ENCODE measurements at places on chromosomes 1 and 21.

DNA sequence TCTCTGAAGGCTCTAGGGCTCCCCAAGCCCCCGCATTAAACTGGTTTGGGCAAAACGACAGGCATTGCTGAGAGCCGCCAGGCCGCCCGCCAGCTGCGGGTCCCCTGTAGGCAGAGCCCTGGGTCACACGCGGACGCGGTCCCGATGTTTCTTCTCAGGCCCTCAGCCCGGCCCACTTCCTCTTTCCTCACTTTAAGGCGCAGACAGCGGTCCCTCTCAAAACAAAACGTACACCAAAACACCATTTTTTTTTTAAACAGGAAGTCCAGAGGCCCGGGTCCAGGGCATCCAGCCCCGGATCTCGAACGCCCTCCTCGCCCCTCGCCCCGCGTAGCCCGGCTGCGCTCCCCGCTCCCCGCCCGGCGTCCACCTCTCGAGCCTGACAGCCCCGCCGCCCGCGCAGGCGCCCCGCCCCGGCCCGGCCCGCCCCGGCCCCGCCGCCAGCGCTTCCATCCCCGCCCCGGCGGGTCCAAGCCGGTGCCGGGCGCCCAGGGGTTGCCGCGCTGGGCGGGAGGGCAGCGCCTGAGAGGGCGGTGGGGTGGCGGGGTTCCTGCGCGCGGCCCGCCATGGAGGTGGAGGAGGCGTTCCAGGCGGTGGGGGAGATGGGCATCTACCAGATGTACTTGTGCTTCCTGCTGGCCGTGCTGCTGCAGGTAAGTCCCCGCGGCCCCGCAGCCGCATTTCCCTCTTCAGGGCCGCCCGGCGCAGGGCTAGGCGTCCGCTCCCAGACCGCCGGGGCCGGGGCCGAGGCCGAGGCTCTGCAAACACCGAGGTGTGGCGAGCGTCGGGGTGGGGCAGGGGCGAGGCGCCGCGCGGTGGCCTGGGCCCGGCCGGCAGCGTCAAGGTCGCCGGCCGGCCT lies at the start of gene SLC22A15:
TSS of gene SLC22A15 (plus strand) at position 452 of the 859 bp plus-strand sequence. CDS start at position 567, 115 bp downstream.
- peak; percentile 85 for DNase-seq

DNA sequence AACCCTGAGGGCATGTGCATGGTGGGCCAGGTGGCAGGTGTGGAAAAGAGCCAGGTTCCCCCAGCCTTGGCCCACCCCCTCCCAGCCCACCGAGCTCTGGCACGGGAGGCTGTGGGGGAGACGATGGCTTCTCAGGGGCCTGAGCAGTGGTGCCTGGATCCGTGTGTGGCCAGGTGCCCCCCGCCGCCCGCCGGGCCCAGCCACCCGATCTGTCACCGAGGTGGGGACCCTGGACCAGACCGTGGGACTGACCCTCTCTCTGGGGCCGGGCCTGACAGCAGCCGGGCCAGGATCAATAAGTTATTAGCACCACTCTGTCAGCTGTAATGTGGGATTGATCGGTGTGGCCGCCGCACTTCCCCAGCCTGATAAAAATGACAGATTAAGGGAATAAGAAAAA lies 13.8 kb downstream of the SAMD11 start:
- DNase-seq, result peak; percentile 60

DNA sequence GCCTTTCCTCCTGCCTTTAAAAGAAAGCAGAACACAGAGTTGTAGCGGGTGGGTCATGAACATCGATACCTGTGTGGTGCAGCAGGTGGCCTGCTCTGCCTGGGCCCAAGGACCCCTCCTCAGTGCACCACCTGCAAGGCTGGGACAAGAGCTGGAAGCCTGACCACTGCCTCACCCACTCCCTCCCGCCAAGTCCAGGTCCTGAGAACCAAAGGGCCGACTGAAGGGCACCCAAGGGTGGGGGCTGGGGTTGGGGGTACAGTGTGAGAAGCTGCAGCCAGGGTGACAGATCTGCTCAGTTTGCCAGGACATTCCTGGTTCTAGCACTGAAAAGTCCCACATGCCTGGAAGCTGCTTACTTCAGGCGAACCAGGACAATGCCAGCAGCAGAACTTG lies 36.1 kb downstream of the NTPCR start:
- DNase-seq, result no peak

GRCh38 chr1:167427848-167428247 lies 90.5 kb downstream of the CD247 start:
- DNase-seq, result no peak

GRCh38 chr1:8026153-8026975 lies at the start of gene ERRFI1:
Gene ERRFI1, minus strand, starts transcription at chr1:8026309. Its CDS starts 10,690 bp downstream, at chr1:8015619.
- DNase-seq, result peak; percentile 99

- DNase-seq, result peak; percentile 82
Observed at GRCh38 chr1:60281360-60281932, 207.9 kb upstream of the C1orf87 start.

DNA sequence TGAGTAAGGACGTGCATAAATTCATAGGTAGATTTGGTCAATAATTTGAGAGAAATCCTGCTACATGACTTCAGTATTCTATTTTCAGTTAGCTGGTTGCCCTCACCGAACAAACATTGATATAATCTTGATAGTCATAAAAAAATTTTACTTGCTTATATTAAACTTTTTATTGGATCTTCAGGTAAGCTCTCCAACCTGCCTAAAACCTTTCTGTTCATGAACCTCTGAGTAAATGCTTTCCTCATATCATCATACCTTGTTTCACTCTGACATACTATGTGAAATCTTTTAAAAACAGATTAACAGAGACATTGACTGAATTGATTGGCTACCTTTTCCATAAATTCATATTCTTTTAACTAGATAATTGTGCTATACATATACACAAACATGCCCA lies 299.0 kb downstream of the NCAM2 start:
- no peak for DNase-seq

GRCh38 chr1:1092894-1093609 lies 18.9 kb upstream of the RNF223 start:
- no peak for DNase-seq

DNA sequence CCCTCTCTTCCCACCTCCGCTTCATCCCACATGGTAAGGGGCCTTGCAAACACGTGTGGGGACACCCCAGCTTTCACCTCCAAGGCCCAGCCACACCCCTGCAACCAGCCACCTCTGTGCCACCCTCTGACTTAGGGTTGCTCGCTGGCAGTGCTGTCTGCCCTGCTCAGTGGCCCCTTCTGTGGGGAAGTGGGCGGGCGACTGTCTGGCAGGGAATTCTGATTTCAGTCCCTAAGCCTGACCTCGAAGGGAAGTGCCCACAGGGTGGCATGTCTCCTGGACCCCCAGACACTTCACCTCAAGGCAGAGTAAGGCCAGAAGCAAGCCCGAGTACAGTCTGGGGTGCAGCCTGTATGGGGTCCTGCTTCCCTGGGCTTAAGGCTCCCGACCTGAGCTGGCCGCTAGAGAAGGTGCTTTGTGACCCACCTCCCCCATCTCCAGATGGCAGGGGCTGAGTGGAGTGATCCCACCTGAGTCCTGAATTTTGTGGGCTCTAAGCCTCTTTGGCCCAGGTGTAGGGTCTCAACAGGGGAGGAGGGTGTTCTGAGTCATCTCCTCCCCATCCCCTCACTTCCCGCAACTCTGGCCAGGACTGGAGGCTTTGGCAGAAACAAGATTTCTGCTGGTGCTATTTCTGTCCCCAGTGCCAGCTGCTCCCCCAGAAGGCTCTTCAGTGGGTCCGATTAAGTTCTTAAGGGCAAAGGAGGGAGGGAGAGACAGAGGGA lies 7.0 kb downstream of the RD3 start:
- DNase-seq, result no peak

GRCh38 chr1:184222652-184223052 lies 164.2 kb upstream of the C1orf21 start:
- DNase-seq, result peak; percentile 54

DNA sequence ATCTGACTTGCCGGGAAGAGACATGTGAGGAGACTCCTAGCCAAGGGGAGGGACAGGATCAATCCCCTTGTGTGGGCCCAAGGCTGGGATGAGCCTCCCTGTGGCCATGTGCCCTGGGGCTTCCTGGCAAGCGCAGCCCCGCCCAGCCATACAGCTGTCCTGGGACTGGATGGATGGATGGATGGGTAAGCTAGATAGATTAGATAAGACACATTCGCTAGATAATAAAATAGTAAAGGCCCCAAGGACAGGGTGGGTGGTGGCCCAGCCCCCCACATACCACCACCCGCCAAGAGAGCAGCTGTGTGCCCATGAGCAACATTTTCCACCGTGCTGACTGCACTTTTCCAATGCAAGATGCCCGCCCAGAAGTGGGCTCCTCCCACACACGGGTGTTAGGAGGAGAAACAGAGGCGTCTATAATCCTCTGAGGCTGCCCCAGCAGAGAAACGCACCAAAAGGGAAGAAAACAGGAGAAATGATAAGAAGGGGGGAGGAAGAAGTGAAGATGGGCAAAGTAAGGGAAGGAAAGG lies 25.1 kb downstream of the ZBTB17 start:
- DNase-seq, result peak; percentile 36

- DNase-seq, result no peak
Observed at GRCh38 chr1:153852170-153852569, 70.6 kb downstream of the GATAD2B start.

Measured in retina (tissue), 1 donor.